ENCODE measurements at places on chromosomes 7 and 10.
A peak's percentile ranks its signal among the peaks of the same experiment; 100 is the strongest.

- DNase-seq: no peak
Measured at GRCh38 chr10:130227883-130228282, 91.7 kb downstream of the GLRX3 start.

DNA sequence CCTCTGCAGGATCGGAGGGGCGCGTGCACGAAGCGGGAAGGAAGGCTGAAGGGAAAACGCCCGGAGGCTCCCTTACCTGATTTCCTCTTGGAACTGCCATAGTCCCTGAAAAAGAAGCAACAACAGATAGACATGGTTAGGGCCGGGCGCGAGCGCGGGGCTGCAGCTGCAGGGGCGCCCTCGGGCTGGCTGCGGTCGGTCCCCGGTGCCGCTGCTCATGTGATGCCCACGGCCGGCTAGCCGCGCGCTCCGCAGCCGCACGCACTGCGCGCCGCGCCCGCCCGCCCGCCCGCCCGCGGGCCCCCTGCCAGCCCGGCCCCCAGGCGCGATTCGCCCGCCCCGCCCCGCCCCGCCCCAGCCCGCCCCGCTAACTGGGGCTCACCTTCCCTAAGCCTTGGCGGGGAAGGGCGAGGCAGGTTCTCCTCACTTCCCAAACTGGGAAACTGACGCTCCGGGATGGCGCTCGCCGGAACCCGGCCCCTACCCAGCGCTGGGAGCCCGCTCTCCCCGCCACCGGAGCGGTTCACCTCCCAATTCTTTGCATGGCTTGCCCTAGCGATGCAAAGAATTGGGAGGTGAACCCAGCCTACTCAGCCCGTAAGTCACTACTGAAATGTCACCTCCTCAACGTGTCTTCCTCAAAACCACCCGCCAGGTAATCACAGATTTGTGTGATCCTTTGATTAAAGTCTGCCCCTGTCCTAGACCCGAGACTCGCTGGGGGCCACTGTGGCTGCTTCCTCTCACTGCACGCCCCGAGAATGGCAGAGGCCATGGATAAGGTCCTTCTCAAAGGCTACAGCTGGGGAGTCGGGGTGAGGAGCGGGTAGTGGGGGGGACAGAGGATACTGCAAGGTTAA, 162.2 kb downstream of the SH3PXD2A start:
- no peak for DNase-seq

DNA sequence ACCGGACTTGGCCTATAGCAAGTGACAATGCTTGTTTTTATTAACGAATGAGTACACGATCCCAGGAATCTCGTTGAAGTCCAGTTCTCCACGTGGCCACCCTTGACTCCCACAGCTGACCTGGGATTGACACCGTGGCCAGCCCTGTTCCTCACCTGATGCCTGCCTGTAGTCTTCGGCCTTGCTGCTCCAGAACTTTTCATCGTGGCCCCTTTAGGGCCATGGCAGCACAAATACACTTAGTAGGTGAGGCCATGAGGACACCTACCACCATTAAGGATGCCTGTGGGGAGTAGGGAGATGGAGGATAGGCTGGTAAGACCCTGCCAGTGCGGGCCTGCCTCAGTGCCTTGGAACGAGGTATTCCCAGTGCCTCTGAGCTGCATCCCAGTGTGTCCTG, 30.6 kb upstream of the INSYN2A start:
- no peak for DNase-seq

DNA sequence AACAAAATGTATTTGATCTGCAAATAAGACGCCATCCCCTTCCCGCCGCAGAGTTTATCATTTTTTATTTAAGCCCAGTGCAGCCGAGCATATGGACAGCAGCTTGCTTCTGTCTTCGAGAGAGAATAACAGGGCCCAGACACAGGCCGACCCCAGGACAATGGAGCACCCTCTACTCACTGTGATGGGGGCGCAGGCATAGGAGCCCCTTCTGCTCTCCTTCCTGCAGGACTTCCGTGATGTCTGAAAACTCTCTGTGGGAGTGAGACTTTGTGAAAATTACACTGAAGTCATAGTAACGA, 134.8 kb downstream of the OAT start:
- DNase-seq: no peak

DNA sequence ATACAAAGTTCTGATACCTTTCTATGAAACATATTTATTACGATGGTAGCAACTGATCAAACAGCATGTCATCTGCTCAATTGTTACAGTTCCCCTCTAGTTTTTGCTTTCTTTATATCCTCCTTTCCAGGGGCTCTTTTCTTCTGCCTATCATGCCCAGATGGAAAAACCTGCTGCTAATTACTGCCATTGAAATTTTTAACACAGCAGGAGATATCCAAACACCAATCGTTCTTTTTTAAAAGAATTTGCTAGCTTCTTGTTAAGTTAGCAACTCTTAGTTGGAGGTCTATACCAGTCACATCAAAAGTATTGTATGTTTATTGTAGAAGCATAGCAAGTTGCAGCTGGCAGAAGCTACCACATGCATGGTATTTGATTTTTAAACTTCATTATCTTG, 768.5 kb downstream of the NXPH1 start:
- no peak for DNase-seq

DNA sequence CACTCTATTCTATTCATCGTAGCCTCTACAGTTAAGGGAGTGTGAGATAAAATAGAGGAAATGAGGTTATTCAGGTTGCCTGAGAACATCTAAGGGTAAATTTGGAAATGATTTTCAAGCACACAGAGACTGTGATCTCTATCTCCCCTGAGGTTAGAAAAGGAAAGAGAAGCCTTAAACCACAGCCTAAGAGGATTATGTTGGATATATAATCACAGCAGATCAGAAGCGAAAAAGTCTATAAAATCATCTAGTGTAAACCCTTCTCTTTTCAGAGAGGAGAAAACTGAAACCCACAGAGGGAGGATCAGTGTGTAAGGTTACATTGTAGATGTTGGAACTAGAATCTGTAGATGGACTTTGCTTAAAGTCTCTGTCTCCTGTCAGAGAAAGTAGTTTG, 90.6 kb upstream of the SEMA3E start:
- no peak for DNase-seq

GRCh38 chr10:124632064-124632531, 112.1 kb downstream of the FAM53B start:
- no peak for DNase-seq

DNA sequence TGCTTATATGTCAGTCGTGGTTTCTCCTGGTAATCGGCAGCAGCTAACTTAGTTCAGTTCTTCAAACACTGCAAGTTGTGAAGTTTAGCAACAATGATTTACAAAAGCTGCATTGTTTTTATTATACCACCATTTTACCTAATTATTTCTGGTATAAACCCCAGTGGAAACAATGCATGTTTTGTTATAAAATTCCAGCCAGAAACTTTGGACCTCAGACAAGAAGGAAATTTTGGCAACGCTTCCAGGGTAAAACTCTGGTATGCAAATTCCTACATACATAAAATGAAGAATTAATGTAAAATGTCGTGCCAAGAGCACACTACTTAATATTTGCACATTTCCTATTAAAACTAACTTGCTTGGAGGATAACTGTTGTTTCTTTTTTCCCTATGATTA, 277.4 kb upstream of the LYZL1 start:
- DNase-seq: no peak

DNA sequence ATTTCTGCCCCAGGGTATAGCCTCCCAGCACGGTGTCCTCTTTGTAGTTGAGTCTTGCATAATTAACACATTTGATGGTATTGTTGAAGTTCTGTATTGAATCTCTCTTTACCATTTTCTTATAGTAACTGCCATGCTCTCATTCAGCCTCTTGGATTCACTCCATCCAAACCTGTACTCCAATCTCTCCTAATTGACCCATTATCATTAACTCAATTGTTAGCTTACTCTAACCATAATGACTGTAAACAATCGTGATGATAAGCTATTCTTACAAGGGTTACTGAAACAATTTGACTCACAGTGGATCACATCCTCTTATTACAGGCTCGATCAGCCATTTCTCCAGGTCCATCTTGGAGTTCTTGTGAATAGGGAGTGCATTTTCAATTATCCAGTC, 191.9 kb upstream of the AGK start:
- no peak for DNase-seq

DNA sequence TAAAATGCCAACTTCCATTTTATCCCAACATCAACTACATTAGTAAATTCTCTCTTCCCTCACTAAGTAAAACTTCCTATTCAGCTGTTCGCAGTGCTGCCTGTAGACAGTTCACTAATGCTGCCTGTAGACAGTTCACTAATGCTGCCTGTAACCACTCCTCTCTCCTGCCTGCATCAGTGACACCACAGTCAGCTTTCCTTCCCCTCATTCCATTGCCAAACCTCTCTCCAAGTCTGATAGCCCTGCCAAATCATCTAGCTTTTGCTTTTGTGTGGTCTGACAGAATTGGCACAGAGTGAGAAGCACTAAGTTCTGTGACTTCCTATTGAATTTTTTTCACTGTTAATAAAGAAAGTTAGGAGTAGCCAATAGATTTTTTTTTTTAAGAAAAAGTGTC, 43.0 kb upstream of the MACC1 start:
- no peak for DNase-seq

DNA sequence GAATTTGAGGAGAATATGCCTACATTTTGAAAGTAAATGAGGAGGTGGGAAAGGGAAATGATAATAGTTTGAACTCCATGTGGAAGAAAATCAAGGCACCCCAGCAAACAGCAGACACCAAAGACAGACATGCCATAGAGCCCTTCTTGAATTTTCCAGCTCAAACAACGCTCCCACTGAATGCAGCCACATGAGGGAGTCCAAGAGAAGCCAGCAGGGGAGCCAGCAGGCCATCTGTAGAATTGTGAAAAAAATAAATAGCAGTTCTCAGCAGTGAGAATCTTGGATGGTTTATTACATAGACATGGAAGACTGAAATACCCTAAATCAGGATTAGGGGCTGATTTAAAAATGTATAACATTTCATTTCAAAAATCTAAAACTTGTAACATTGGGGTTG, 1567.3 kb upstream of the LRRTM3 start:
- DNase-seq: no peak

- no peak for DNase-seq
Measured at GRCh38 chr10:59865101-59865500, 41.3 kb downstream of the CCDC6 start.

GRCh38 chr10:124037784-124038183, 55.6 kb downstream of the CHST15 start:
- no peak for DNase-seq

DNA sequence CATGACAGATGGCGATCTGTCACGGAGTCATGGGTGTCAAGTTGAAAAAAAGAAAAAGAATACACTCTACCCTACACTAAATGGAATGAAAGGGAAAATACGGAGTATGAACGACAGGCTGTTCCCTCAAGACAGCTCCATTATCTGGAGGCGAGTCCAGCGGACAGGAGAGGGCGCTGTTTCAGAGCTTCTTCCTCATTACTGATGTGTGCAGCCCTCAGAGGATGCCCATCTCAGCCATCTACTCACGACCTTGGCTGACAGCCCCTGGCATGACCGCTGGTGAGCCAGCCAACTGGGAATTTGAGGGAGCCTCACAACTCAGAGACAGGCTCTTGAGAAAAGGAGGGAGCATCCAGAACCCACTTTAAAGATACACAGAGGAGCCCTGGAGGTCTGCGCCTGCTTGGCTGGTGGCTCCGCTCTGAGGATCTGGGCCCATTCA, 49.6 kb upstream of the SMNDC1 start:
- peak; percentile 58 for DNase-seq

- no peak for DNase-seq
Measured at GRCh38 chr7:20131776-20132175, 85.4 kb downstream of the MACC1 start.

GRCh38 chr10:69647126-69647525, 17.1 kb downstream of the FAM241B start:
- no peak for DNase-seq

- DNase-seq: no peak
Measured at GRCh38 chr10:30043476-30044270, 15.7 kb downstream of the JCAD start.

DNA sequence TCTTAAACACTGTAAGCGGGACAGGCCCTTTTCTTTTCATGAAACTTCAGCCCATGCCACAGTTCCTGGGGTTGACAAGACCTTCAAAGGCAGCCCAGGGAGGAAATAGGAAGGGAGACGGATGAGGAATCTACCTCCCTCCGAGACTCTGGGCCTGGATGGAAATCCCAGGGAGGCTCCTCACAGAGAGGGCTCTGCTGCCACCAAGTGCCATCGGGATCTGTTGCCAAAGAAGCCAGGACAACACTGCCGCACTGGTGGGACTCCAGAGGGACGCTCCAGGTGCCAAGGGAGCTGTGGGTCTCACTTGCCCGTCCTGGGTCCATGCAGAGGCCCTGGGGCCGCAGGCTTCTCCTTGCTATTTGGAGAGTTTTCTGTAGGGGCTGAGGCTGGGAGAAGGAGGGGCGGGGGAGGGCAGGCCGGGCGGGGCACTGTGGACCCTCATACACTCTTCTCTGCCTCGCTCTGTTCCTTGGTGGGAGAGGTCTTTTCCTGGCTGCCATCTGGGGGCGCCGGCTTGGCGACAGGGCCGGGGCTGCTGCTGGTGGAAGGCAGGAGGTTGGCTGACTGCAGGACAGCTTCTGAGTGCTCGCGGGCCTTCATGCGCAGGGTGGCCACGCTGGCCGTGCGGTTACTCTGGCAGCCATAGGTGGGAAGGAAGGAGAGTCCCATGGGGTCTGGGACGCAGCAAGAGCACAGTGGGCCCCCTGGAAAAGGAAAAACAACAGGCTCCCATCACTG, 30.0 kb downstream of the DRGX start:
- no peak for DNase-seq
